ENCODE measurements at places on chromosomes 1 and 21.

- DNase-seq = no peak
Measured at GRCh38 chr1:19630720-19631395, 13.3 kb upstream of the NBL1 start.

GRCh38 chr1:211013346-211014240 is 120.4 kb downstream of the KCNH1 start:
- no peak for DNase-seq

DNA sequence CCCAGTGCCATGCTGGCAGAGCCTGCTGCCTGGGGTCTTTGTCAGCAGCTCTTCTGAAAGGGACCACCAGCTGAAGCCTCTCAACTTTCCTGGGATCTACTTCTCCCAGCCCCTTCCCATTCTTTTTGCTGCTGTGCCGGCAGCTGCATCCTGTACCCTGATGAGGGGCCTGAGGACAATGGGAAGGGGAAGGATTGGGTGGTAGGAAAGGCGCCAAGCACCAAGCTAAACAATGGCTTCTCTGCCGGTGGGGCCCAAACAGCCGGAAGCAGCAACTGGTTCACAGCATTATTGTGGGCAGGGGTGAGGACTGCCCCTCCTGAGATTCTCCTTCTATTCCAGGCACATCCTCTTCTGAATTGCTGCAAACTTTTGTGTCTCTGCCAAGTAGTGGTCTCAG is 5.0 kb upstream of the EFCAB14 start:
- no peak for DNase-seq

DNA sequence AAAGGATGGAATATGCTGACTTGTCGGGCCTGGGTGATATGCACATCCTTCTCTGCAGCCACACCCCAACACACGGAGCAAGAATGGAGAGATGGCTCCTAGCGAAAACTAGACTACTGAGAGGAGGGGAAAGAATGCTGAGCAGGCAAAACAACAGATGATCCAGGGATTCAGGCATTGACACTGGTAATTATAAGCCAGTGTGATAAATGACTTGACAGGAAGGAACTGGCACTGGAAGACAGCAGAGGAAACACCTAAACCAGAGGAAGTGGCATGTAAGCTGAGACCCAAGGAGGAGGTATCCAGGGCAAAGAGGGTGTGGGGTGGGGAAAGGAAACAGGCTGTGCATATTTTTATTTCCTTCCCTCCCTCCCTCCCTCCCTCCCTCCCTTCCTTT is 31.7 kb upstream of the KHDRBS1 start:
- no peak for DNase-seq

DNA sequence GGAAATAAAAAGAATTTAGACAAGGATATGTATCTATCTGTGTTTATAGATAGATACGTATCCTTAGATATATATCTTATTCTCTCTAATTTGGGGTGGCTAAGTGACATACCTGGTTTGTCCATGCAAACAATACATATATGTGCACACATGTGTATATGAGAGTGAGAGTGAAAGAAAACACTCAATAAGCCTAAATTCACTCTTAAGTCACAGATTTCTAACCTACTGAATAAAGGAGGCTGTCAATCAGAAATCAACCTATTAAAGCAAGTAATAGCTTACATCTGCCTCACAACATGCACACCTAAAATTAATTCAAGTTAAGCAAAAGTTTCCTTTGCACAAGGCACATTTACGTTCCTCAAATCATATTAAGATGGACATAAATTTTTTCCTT is 106.9 kb upstream of the LBR start:
- DNase-seq = no peak

DNA sequence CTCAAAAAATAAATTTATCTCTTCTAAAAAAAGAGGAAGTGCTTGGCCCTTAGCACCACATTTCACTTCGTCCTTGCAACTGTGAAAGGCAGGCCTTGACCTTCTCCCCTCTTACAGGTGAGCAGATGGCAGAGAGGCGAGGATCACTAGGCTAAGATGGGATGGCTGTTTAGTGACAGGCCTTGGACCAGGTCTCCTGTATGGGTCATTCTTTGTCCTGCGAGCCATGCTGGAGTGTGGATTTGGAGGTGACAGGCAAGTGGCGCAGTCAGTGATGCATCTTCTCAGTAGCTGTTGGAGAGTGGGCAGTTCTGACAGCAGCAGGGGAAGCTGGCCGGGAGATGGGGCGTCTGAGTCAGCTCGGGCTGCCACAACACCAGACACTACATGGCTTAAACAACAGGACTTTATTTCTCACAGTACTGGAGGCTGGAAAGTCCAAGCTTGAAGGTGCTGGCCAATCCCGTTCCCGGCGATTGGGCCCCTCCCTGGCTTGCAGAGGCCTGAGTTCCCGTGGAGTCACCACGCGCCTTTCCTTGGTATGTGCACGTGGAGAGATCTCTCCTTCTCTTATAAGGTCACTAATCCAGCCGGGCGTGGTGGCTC is 16.5 kb downstream of the SLC27A3 start:
- DNase-seq = no peak

DNA sequence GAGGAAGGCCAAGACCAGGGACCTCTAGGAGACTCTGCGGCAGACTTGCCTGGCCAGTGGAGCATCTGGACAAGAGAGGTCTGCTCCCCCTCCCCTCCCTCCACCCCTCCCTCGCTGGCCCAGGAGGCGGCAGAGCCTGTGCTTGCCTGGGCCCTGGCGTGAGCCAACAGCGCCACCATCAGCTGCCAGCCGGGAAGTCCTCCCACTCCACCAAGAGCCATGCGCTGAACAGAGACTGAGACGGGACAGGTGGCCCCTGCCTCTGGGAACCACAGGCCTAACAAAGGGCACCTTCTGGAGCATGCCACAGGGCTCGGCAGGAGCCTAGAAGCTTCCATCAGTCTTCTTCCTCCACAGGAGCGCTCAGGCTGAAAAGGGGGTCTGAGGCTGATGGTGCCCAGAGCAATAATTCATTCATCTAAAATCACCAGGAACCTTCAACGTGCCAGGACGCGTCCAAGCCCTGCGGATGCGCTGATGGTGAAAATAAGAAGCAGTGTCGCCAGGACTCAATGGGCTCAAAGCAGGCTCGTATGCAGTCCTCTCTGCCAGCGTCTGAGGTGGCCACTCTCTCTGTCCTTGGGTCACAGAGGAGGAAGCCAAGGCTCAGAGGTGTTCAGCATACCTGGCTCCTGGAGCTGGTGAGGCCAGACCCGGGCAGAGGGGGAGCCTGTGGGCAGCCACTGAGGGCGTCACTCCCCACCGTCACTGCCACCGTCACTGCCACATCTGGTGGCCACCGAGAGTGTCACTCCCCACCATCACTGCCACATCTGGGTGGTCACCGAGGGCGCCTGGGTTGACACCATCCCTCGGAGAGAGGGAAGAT is 161.2 kb downstream of the NPHP4 start:
- DNase-seq = no peak

DNA sequence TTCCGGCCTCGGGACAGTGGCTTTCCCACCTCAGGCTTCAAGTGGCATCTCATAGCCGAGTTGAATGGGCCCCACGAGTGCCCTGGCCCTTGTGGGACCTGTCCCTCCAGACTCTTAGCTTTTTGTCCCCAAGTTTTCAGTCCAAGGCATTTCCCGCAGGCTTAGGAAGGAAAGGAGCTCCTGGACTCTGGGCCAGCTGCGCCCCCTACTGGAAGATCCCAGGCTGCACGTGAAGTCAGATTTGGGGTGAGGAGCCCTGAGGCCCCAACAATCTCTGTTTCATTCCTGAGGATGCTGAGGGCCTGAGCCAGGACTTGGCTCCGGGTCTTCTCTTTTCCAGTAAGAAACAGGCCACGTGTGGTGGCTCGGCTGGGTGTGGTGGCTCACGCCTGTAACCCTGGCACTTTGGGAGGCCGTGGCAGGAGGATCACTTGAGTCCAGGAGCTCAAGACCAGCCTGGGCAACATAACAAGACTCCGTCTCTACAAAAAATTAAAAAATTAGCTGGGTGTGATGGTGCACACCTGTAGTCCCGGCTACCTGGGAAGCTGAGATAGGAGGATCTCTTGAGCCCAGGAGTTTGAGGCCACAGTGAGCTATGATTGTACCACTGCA is 67.4 kb downstream of the ARHGEF10L start:
- DNase-seq = peak; percentile 2

DNA sequence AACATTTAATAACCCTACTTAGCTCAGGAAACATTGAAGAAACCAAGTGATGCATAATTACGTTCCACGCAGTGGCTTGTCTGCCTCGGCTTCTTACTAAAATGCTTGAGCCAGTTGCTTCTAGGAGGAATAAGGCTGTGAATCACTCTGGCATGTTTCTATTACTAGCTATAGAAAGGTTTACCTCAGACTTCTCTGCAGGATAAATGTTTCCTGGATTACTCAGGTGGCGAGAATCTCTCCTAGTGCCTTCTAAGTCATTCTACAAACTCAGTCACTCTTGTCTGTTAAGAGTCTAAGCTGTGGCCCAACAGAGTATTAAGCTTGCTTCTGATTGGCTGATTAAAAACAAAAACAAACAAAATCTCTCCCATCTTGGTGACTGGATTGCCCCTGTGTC is 92.0 kb upstream of the RALGPS2 start:
- DNase-seq = no peak

DNA sequence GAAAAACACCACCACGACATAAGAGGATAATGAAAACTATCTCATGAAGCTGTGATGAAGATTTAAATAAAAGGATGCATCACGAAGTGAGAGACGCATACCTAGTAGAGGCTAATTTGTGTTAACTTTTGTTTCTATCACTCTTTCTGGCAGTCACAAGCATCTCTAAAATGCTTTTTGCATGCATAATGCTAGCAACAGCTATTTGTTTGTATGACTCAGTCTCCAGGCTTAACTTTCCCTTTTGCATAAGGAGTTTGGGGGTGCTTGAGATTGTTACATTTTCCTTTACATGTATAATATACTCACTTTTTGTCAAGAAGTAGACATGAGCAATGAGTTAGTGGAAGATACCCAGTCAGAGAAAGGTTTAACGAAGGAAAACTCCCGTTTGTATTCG is 385.4 kb downstream of the DISC1 start:
- no peak for DNase-seq

GRCh38 chr1:224498574-224499170 is 64.1 kb upstream of the WDR26 start:
- no peak for DNase-seq

GRCh38 chr1:209755926-209756614 is at the start of gene TRAF3IP3:
Gene TRAF3IP3 (plus strand): TSS chr1:209756053. CDS start chr1:209760040, 3,987 bp downstream.
- DNase-seq = peak; percentile 55

- no peak for DNase-seq
Measured at GRCh38 chr1:174023440-174023839, 1.3 kb upstream of the RC3H1 start.

- DNase-seq = no peak
Measured at GRCh38 chr1:7508052-7508933, 262.8 kb upstream of the VAMP3 start.

DNA sequence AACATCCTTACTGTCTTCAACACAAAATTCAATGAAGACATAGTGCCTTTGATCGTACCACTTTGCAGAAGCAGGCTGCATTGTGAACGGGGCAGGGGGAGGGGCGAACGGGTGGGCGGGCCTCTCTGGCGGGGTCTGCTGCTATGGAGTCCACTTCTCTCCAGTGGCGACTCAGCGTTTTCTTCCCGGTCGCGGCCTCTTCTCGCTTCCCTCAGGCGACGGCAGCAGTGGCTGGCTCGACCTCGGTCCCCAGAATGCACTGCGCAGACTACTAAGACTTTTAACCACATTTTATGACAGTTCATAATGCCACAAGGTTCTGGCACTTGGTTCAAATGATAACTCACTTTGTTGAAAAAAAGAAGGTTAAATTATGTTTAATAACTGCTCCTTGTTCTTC is 21.2 kb downstream of the GBP2 start:
- no peak for DNase-seq

DNA sequence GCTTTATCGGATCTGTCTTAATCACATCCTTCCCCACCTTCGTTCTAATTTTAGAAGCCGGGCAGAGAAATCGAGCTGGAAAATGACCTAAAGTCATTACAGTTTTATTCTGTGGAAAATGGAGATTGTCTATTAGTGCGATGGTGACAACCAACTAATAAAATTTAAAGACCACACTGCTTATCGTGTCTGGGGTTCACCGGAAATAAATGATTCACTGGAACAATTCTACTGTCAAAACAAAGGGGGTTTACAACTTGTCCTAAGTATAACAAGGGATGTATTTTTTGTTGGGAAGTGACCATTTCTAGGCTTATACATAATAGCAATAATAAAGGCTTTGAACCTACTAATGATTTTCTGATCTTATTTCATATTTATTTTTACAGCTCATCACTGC is 55.6 kb downstream of the B3GALNT2 start:
- DNase-seq = no peak

GRCh38 chr1:109805486-109806165 is 41.9 kb upstream of the EPS8L3 start:
- DNase-seq = no peak

DNA sequence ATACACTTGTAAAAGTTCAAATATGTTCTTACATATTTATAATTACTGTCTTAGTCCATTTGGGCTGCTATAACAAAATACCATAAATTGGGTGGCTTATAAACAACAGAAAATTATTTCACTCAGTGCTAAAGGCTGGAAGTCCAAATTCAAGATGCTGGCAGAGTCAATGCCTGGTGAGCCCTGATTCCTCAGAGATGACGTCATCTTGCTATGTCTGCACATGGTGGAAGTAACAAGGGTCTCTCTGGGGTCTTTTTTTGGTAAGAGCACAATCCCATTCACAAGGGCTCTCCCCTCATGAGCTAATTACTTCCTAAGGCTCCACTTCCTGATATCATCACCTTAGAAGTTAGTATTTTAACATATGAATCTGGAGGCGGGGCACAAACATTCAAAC is 108.0 kb upstream of the DUSP10 start:
- DNase-seq = no peak

- DNase-seq = no peak
Measured at GRCh38 chr1:228403231-228403631, 3.4 kb downstream of the TRIM11 start.

- no peak for DNase-seq
Measured at GRCh38 chr21:45341261-45341660, 53.6 kb upstream of the POFUT2 start.

DNA sequence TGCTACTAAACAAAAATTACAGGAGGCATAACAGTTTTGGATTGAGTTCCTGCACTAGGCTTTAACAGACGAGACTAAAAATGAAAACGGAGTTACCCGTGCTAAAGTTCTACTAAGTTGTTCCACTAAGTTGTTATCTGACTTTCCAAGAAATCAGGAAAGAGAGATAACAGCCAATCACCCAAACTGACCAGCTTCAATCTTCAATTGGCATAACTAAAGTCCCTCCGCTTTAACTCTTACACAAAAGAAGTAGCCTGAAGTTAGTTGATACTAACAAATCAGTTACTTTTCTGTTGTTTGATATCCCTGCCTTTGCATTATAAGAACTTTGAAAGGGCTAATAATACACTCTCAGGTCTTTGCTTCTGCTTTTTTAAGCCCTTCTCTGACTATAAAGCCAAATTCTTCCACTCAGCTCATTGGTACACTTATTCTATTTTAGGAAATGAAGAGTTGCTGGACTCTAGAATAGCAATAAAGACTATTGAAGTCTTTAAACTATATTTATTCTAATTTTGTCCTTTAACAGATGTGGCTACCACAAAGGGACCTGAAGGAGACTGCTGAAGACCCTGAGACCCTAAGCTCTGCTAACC is 61.3 kb downstream of the TESK2 start:
- DNase-seq = no peak

GRCh38 chr1:236836157-236836556 is 41.1 kb downstream of the MTR start:
- no peak for DNase-seq

GRCh38 chr1:69987881-69988280 is 217.5 kb downstream of the LRRC40 start:
- no peak for DNase-seq

Measured in activated naive CD4-positive, alpha-beta T cell (primary cell).